Bladder microvascular endothelial cell (primary cell): ENCODE measurements at places on chromosomes 16 and 17. TPM values are rescaled to one million over a fixed set of nuclear protein-coding genes. Genes with fewer than 3 reads are reported as not detected.

Gene PIK3R6
- total RNA-seq = 0.31 TPM in 1 of 2 replicates, not detected in the other

Gene NEUROD2
- not detected in 2 replicates for total RNA-seq

Gene CSH2
- total RNA-seq = not detected in 2 replicates

Gene KRTAP4-1
- not detected in 2 replicates for total RNA-seq

Gene CHD9NB
- 0.97 and 1.5 TPM in 2 replicates for total RNA-seq

Gene SNX20
- 0.25 TPM in 1 of 2 replicates, not detected in the other for total RNA-seq

Gene HS3ST3B1
- under 0.01 and 0.44 TPM in 2 replicates for total RNA-seq

Gene CDC6
- total RNA-seq = 16.7 and 21.1 TPM in 2 replicates

Gene GSPT1
- 35.8 and 87.2 TPM in 2 replicates for total RNA-seq

Gene CDH13
- total RNA-seq = 78.2 and 240 TPM in 2 replicates

Gene SEPTIN12
- 0.06 TPM in 1 of 2 replicates, not detected in the other for total RNA-seq

Gene PIRT
- not detected in 2 replicates for total RNA-seq

Gene CDR2L
- total RNA-seq = 13.0 and 17.1 TPM in 2 replicates

Gene SP6
- 0.49 and 5.1 TPM in 2 replicates for total RNA-seq

Gene KRT27
- not detected in 2 replicates for total RNA-seq
